ENCODE measurements at places on chromosomes 1 and 21.
A peak's percentile ranks its signal among the peaks of the same experiment; 100 is the strongest.

DNA sequence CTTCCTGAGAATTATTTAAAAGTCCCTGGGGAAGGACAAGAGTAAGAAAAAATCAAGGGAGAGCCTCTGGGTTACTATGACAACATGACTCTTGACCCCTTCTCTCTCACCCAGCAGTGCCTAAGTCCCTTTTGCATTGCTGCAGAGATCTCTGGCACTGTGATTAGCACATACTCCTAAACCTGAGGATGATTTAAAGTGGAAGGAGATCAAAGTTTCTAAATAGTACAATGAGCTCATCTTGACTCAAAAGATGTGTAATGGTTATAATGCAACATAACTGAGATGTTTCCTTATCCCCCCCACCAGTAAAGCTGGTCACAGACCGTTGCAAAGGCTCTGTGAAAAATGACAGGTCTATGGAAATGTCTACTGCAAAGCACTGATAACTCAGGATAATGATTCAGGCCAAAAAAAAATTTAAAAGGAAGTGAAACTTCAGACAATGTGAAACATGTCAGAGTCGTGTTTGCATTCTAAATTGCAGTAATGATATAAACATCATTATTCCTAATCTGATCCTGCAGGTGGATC lies 519.2 kb downstream of the KIF26B start:
- DNase-seq = peak; percentile 42

GRCh38 chr1:61404597-61405376 lies 320.2 kb downstream of the TM2D1 start:
- no peak for DNase-seq

GRCh38 chr1:200861937-200862647 lies 10.7 kb upstream of the GPR25 start:
- DNase-seq = no peak

DNA sequence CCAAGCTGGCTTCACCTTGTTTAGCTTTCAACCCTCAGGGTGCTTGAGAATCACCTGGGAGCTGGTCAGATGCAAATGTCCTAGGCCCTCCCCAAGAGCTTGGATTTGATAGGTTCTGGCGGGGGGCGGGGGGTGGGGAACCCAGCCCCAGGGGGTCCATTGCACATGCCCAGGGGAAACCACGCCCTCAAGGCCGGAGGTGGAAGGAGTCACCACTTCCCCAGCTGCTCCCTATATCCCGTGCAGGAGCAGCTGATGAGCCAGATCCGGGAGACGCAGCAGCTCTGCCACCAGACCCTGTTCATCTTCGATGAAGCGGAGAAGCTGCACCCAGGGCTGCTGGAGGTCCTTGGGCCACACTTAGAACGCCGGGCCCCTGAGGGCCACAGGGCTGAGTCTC lies 5.8 kb downstream of the TOR3A start:
- DNase-seq = no peak

DNA sequence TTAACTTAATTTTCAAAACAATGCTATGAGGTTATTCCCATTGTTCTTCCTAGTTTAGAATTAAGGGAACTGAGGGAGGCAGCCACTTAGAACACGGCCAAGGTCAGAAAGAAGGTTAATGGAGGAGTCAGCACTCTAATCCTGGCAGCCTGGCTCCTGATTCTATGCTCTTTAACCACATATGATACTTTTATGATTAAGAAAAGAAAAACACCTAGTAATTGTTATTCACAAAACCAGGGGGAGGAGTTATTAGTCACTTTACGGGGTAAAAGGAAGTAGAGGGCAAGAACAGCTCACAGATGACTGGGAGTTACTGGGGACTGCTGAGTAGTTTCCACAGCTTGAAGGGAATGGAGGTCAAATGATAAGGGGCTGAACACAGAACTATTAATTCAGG lies 38.6 kb downstream of the GADD45A start:
- peak; percentile 85 for DNase-seq

DNA sequence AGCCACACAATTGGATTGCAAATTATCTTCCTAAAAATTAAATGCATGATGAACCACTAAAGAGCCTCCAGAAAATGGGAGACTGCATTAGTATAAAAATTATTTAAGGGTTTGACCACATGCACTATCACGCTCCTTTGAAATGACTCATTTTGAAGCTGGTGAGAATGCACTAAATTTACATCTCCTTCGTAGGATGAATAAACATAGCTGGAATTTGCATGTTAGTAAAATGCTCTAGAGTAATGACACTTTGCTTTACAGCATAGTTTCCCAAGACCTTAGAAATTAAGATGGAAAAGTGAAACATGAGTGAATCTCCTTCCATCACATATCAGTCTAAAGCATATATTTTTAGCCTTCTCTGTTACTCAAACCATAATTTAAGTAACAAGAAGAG lies 2.4 kb downstream of the PLPPR4 start:
- DNase-seq = no peak

DNA sequence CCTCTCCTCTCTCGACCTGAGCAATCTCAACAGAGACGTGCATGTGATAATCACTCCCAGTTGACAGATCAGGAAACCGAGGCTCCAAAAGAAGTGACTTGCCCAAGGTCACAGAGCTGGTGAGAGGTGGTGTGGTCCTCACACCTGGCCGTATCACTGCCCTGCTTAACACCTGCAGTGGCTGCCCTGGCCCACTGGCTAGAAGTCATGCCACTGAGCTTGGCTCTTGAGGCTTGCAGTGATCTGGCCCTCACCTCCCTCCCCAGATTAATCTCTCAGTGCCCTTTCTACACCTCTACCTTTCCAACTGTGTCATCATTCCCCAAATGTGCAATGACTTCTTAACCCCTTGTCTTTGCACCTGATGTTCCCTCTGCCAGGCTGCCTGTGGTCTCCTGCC lies 38.8 kb downstream of the CDCP2 start:
- no peak for DNase-seq

DNA sequence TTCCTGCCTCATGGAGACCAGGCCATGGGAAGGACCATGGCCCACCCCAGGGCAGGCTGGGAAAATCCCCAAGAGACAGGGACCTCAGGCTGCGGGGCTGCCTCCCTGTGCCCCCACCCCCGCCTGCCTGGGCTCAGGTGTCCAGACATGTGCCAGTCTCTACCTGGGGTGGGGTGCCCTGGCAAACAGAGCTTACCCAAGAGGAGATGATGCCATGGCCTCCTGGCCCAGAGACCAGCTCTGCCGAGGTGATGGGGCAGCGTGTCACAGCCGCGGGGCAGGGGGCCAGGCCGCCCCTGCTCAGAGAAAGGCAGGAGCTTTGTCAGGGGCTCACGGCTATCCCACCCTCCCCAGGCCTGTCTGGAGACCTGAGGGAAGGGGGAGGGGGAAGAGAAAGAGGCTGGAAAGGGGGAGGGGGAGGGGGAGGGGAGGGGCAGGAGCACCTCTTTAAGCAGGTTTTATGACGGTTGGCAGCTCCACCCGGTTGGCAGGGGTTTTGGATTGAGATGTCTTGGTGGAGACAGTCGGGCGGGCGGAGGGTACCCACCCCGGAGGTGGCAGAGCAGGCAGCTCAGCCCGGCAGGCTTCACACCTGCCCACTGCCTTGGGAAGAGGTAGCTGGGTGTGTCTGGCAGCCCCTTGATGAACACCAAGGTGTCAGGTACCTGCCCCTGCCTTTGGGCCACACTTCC lies 101.5 kb upstream of the IFFO2 start:
- DNase-seq = no peak

- DNase-seq = peak; percentile 88
These were observed 895 bp upstream of the PDZK1 start for GRCh38 chr1:145708063-145708462.

DNA sequence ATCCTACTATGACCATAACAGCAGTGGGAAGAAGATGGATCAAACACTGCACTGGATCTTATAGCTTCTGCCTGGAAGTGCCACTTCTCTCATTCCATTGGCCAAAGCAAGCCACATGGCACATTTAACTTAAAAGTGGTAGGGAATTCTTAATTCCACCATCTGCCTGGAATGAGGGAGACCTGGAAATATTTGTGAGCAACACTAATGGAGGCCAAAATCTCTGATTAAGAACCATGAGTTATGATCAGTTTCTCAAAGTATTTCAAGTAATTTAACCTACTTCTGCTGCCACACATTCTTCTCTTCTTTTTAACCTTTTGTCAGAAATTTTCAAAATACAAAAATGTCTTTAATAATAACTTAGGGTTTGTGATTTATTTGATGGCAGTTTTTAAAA lies 154.0 kb upstream of the C1orf87 start:
- DNase-seq = no peak

GRCh38 chr1:160588468-160588867 lies 9.2 kb upstream of the CD84 start:
- DNase-seq = no peak

- no peak for DNase-seq
These were observed 35.7 kb downstream of the DUSP10 start for GRCh38 chr1:221706191-221706590.

DNA sequence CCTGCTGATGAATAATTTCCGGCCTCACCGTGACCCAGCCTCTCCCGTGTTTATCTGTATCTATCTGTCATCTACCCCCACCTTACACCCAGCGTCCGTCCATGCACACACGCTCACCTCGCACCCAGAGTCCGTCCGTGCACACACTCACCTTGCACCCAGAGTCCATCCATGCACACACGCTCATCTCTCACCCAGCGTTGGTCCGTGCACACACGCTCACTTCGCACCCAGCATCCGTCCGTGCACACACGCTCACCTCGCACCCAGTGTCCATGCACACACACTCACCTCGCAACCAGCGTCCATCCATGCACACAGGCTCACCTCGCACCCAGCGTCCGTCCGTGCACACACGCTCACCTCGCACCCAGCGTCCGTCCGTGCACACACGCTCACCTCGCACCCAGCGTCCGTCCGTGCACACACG lies 25.0 kb upstream of the COL18A1 start:
- DNase-seq = no peak

- no peak for DNase-seq
These were observed 78.2 kb upstream of the CAPZB start for GRCh38 chr1:19563324-19564097.

GRCh38 chr1:55280731-55281130 lies 65.6 kb upstream of the USP24 start:
- no peak for DNase-seq

GRCh38 chr1:151816548-151817352 lies 11.5 kb upstream of the LINGO4 start:
- no peak for DNase-seq

- DNase-seq = no peak
These were observed 66.8 kb downstream of the VPS13D start for GRCh38 chr1:12296623-12297022.

DNA sequence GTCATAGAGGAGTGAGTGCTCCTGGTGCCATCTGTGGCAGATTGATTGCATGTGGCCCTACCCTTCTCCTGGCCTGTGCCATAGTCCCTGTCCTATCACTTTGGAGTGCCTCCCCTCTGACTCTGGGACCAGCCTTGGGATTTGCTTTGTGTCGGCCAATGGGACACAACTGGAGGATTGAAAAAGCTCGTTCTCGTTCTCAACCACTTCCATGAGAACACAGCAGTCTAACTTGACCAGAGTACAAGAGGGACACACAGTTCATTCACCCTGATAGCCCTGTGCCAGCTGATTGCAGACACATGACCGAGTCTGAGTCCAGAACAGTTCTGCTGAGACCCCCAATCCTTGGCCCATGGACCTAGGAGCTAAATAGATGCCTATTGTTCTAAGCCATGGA lies 47.8 kb downstream of the C1orf198 start:
- no peak for DNase-seq

GRCh38 chr1:66088787-66089186 lies 296.1 kb downstream of the PDE4B start:
- no peak for DNase-seq

GRCh38 chr1:90391126-90391525 lies 326.0 kb downstream of the BARHL2 start:
- DNase-seq = no peak

DNA sequence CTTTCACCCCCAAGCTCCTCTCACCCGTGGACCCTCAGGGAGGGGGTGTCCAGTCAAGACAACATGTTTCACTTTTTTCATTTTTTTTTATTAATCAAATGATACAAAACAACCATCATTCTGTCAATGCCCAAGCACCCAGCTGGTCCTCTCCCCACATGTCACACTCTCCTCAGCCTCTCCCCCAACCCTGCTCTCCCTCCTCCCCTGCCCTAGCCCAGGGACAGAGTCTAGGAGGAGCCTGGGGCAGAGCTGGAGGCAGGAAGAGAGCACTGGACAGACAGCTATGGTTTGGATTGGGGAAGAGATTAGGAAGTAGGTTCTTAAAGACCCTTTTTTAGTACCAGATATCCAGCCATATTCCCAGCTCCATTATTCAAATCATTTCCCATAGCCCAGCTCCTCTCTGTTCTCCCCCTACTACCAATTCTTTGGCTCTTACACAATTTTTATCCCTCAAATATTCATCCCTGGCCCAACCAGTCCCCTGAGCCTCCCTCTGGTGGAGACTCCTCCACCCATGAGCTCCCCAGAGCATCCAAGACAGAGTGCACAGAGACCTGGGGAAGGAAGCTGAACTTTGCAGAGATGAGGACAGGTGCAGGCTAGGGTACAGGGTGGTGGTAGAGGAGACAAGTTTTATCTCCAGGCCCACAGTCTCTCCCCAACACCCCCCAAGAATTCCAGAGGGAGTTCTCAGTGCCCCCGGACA lies 1.4 kb upstream of the S100A16 start:
- DNase-seq = no peak

- no peak for DNase-seq
These were observed 984.6 kb downstream of the ADGRL2 start for GRCh38 chr1:82785268-82785790.

DNA sequence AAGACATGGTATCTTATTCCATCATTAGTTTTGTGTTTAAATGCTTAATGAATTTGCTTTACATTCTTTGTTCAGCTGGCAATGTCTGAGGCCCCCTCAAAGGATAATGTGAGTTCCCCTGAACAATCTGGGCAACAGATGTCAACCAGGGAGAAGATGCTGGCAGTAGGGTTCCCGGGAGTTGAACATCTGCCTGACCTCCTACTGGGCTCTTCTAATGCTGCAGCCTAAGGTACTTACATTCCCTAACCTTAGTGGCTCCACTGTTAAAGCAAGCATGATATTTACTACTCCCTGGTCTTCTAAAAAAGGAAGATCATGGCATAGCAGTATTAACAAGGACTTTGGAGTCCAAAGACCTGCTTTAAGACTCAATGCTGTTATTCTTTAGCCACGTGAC lies 574.9 kb upstream of the NR5A2 start:
- DNase-seq = no peak

GRCh38 chr1:166190400-166190799 lies 23.6 kb upstream of the FAM78B start:
- no peak for DNase-seq

GRCh38 chr1:22104094-22104493 lies 38.8 kb downstream of the WNT4 start:
- no peak for DNase-seq
